ENCODE measurements at places on chromosomes 4 and X.
A peak's percentile ranks its signal among the peaks of the same experiment; 100 is the strongest.

GRCh38 chr4:70280567-70280966 lies 38.2 kb downstream of the CSN3 start:
- DNase-seq, result no peak

DNA sequence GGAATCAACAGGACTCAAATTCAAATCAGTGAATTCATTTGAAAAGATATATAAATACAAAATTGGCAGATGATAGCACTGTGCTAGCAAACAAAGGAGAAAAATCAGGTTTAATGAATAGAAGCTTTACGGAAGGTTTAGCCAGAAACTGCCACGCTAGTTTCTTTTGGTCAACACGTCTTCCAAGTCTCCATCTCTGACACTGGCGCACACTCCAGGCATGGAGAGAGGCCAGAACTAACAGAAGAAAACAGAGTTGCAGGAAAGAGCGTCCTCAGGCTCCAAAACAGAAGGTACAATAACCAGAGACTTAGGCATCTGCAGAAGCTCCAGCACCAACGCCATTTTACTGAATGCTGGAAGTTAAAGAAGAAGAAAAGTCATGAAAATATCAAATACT lies 497.3 kb upstream of the FRG1 start:
- DNase-seq, result no peak

DNA sequence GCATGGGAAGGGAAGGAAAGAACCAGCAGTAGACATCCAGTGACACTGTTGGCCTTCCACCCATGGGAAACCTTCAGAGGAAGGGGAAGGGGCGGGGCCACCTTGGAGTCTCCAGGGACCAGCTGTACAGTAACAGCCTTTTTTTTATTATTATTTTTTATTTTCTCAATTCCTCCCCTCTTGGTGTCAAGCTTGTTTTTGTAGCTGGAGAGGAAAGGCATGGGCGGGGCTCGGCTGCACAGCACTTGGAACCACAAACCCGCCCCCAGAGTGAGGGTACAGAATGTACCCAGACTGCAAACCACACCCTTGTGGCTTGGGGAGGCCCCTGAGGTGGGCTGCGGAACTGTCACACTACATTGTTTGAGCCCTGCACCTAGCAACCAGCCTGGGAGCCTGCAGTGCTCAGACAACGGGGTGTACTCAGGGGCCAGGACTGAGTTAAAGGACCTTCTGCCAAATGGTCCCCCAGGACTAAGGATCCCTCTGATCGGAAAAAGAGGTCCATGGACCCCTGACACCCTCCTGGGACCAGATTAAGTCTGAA lies 45.7 kb downstream of the PRPS1 start:
- peak; percentile 5 for DNase-seq

DNA sequence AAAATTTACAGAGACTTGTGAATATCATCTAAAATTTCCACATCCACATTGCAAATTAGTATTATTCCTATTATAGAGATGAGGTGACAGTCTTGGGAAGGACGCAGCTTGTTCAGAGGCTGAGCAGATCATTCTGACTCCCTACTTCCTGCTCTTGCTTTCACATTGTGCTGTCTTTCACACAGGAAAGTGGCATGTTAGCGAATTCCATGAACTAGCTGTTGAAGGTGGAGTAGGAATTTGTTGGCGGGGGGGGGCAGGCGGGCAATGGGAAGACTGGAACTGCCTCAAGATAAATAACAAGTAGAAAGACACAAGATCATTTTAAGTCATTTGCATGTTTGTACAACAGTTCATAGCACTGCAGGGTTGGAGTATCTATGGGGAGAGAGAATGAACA lies 2.3 kb downstream of the PF4V1 start:
- DNase-seq, result no peak

DNA sequence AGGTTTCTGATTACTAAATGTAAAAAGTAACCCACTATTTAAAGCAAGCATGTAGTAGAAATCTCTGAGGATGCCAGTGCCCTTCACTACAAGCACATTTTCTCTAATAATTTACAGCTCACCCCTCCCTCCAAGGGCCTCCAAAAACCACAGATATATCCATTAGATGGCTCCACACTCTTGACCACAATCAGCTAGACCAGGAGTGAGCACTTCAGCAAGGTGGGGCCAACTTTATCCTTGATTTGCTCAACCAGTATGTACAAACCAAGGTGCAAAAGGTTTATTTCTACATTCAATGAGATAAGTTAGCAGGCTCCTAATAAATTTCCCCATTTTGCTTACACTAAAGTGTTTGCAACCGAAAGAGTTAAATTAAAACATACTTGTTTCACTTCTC lies 35.8 kb downstream of the RFC1 start:
- DNase-seq, result no peak

Measured in NCI-H526 (cell line).